HT1080 (cell line): ENCODE measurements at places on chromosomes 4 and X.

DNA sequence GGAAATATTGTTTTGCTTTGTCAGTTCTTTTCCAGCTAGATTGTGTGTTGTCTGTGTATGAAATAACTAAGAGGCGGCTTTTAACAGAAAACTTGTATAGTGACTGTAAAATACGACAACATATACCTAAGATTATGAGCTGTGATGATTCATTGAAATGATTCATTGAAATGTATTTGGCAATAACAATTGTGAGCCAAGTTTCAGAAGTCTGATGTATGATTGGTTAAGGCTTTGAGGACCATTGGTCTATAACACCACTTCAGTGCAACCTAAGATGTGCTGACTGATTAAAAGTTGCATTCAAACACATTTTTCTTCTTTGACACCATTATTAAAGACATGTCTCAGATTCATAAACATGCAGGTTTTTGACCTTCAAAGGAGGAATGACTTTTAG, 76.6 kb downstream of the PTPN13 start:
- peak; percentile 76 for DNase-seq

DNA sequence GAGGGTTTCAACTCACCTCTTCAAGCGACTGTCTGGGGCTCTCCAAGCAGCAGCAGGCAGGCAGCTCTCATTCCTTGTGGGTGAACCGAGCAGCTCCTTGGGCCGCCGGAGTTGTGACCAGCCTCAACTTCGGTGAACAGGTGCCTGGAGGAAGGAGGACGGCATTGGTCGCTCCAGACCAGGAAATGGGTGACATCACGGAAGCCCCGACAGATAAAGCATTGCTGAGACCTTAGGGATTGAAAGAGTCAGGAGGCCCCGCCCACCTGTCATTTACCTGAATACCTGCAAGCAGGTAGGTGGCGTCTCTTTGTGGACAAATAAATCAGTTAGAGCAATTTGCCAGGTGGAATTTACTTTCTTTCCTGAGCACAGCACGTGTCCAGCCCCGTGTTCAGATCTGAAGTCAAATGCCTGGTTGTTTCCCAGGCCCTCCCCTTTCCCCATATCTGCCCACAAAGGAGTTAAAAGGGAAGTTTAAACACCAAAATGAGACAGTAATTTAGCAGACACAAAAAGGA, at the start of gene LNX1:
Gene LNX1 (minus strand): TSS at position 115 of the 521 bp plus-strand sequence. CDS start 17,484 bp downstream, outside the sequence.
- no peak for DNase-seq

DNA sequence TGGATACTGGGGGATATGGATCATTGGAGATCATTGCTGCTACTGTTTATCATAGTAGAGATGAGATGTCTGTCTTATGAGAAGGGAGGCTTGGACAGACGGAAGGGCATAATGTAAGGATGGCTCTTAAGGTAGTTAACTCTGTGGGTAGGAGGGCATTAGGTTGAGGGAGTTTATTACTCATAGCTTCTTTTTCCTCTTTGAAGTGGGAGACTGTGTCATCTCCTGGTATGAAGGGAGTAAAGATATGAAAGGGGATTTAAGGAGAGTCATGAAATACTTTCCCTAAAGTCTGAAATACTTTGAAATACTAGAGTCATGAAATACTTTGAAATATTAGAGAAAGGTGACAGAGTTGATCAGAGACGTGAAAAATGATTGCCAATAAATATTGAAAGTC, 255.5 kb upstream of the PITX2 start:
- DNase-seq = peak; percentile 71

- no peak for DNase-seq
These were observed 31.5 kb upstream of the HTRA3 start for GRCh38 chr4:8238036-8238511.

GRCh38 chr4:84051089-84051488, 448.0 kb downstream of the NKX6-1 start:
- no peak for DNase-seq

DNA sequence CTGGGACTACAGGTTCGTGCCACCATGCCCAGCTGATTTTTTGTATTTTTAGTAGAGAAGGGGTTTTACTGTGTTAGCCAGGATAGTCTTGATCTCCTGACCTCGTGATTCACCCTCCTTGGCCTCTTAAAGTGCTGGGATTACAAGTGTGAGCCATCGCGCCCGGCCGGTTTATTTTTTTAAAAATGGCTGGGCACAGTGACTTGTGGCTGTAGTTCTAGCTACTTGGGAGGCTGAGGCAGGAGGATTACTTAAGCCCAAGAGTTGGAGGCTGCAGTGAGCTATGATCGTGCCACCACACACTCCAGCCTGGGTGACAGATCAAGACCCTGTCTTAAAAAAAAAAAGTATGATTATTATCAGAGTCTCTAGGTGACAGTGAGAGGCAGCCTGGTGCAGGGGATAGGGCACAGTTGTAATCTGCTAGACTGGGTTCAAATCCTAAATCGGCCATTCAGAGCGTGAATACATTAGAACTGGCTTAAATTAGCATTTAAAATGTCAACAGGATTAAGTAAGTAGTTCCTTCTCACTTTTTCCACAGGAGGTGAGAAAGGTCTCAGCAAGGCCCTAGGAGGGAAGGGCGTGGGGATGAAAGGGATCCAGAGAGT, 435 bp upstream of the MGST2 start:
- DNase-seq = no peak

GRCh38 chrX:123223859-123224258, 39.8 kb downstream of the GRIA3 start:
- DNase-seq = no peak

DNA sequence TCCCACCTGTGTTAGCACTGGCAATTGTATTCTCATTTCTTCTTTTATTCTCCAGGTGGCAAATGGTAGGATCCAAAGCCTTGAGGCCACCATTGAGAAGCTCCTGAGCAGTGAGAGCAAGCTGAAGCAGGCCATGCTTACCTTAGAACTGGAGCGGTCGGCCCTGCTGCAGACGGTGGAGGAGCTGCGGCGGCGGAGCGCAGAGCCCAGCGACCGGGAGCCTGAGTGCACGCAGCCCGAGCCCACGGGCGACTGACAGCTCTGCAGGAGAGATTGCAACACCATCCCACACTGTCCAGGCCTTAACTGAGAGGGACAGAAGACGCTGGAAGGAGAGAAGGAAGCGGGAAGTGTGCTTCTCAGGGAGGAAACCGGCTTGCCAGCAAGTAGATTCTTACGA, 176.9 kb downstream of the PTTG2 start:
- DNase-seq = no peak

DNA sequence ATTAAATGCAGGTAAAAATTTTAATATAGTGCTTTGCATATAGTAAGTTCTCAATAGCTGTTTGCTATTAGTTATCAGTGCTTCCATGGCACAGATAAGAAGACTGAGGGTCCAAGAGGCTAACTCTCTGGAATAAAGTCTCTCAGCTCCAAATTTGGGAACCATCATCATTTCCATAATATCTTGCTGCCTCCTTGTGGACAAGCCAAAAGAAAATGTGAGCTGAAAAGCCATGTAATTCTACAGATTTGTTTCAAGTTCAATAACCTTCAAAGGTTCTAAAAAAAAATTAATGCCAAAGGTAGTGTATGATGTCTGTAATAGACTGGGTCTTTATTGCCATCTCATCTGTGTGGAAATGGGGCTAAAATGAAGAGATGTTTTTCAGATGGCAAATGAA, 136.9 kb upstream of the VCX start:
- DNase-seq = no peak

DNA sequence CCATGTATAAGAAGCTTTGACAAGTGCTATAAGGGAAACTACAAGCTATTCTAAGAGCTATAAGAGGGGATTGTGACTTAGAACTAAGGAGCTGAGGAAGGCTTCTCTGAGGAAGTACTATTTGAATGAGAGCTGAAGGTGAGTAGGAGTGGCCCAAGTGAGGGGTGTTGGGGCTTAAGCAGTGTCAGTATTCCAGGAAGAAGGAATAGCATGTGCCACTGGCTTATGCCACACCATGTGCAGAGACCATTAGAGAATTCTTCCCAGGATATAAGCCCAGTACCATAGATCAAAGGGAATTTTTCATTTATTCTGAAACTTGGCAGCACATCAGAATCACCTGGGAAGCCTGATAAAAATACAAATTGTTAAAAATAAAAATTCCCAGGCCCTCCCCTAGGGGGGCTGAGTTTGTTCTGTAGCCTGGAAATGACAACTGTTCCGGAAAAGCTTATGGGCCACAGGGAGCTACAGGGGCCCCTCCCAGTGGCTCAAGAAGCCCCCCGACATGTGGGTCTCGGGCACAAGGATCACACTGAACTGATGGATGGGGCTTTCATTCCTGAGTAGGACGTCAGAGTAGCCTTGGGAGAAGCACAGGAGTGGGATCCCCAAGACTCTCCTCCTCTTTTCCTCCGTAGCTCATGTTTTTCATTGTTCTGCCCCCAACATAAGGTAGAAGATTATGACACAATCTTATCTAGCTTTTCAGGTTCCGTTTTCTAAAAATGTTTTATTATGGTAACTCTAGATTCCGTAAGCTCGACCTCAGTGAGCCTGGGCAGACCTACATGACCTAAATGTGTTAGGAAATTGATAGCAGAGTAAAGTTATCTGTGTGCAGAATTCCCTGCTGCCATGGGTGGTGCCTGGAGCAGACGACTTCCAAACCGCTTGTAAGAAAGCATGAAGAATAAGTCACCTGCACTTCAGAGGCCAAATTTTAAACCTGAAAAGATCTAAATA, 119.3 kb downstream of the AFF1 start:
- no peak for DNase-seq

DNA sequence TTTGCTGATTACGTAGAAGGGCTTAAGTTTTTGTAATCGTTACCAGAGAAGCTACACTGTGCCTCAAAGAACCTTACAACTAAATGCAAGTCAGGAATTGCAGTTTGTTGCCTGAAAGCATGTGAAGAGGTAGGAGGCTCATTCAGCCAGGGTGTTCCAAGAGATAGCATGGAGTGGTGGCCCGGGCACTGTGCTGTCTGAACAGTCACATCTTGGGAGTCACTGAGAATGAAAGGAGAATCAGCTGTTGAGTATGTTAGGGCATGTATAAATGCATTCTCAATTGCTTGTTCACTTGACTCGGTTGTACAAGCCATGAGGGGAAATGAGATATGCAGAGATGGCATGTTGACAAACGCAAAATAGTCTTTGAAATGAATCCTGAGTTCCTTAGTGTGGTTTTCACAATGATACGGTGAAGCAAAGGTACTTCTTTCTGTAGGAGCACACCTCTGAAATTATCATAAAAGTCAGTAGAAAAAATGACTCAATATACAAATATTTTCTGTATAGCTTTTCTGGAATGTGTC, 161.0 kb downstream of the DCTD start:
- DNase-seq = no peak

- peak; percentile 33 for DNase-seq
These were observed 49.8 kb downstream of the TMEM144 start for GRCh38 chr4:158259955-158260575.

GRCh38 chr4:98468709-98469108, 189.7 kb downstream of the TSPAN5 start:
- no peak for DNase-seq

- DNase-seq = no peak
These were observed 3.7 kb upstream of the SETD7 start for GRCh38 chr4:139559687-139560086.

DNA sequence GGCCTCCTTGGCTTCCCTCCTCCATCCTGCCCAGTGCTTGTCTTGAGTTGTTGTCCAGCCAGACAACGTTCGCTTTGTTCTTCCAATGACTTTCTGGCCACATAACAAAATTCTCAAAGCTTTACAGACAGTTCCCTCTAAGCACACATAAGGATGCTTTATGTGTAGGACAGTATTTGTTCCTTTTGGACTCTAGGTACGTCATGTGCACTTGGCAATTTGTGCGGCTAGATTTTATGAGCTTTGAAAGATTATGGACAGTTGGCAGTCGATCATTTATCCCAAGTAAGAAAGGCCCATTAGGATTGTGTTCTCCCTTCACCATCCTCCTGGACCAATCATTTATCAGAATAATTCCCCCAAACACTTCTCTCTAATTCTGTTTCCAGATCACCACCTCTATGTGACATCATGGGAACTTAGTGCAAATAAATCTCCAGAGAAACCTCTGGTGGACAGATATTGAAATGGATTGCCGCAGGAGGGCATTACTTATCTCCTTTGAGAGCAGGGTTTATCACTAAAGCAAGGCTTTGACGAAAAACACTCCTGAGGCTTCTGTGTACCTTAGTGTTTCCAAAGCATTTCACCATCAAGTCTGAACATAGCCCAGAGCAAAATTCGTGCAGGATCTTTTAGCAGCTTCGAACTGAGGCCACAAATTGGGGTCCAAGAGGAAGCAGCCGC, 77.4 kb upstream of the BMPR1B start:
- no peak for DNase-seq

DNA sequence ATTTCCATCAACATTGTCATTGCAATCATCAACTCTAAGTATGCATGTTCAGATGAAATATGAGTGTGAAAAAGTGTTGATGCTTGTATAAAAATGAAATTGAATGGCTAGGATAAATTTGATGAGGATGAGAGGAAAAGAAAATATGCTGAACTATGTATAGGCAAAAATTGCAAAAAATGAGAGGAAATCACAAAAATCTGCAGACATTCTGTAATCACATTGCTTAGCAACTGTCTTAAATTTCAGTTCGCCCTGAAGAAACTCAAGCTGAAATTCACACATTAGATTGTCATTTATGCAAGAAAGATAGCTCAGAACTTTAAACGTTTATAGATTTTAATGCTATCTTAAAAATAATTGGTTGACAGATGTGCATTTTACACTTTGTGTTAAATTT, 1098.8 kb upstream of the IGFBP7 start:
- DNase-seq = no peak

DNA sequence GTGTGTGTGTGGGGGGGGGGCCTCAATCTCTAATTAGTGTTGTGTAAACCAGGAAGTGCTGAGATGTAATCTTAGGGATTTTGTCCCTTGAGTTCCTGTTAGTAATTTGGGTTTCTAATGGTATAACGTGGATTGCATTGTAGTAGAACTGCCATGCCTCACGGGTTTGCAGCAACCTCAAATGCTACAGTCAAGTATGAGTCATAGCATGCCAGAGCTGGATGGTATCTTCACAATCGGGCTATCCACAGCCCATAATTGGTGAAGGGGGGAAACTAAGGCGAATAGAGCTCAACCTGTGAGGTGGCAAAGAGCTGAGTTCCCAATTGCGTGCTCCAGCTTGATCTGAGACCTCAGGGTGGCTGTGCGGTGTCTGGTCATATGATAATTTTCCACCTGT, 2.2 kb upstream of the FMR1NB start:
- DNase-seq = peak; percentile 56
